ENCODE measurements at places on chromosomes 6 and 20.

DNA sequence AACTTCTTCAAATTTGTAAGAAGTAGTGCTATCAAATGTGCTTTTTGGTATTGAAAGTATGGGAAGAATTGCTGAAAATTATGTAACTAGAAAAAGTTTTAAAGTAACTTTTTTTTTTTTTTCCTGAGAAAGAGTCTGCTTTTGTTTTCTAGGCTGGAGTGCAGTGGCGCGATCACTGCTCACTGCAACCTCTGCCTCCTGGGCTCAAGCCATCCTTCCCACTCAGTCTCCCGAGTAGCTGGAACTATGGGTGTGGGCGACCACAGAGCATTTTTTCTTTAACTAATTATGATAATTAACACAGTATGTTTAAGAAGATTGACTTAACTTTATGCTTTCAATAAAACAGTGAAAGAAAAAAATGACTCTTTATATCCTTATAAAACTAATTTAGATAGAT lies 38.4 kb downstream of the BMP5 start:
- DNase-seq: no peak

DNA sequence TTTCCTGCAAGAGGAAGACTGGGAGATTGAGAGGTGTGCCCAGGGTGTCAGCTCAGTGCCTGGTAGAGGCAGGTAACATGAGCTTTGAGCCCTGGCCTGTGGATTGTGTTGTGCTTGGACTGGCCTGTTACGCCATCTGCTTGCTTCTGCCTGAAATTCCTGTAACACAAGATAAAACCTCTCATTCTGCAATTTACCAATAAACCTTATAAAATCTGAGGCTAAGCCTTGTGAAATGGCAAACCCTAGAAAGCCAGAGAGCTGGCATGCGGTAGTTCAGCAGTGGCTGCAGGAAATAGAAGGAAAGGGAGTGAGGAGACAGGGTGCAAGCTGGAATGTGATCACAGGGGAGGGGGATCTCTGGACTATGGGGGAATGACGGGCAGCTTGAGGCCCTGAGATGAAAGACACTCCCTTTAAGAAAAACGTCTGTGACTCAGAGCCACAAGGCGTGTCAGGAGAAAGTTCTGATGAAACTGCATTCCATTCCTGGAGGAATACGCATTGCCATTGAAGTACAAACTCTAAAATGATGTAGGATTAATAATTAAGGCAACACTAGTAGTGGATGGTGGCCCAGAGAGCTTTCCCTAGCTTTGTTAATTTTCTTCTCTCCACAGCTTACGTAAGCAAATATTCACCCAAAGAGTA lies 26.3 kb upstream of the TFAP2A start:
- no peak for DNase-seq

GRCh38 chr6:33590531-33591198 lies 10.6 kb upstream of the BAK1 start:
- no peak for DNase-seq

DNA sequence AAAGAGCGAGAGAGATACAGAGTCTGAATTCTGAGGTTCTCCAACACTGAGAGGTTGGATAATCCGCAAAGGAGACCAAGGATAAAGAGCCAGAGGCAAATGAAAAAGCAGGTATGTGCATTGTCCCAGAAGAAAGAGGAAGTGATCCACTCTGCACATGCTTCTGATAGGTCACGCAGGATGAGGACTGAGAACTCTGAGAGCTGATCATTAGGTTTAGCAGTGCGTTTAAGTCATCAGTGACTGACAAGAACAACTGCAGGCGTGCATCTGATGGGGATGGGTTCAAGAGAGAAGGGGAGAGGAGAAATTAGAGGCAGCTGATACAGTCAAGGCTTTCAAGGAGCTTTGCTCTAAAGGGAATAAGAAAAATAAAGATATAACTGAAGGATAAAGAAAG lies 301.2 kb upstream of the SGK1 start:
- DNase-seq: no peak

GRCh38 chr6:13668291-13668928 lies 43.2 kb downstream of the RANBP9 start:
- DNase-seq: no peak

DNA sequence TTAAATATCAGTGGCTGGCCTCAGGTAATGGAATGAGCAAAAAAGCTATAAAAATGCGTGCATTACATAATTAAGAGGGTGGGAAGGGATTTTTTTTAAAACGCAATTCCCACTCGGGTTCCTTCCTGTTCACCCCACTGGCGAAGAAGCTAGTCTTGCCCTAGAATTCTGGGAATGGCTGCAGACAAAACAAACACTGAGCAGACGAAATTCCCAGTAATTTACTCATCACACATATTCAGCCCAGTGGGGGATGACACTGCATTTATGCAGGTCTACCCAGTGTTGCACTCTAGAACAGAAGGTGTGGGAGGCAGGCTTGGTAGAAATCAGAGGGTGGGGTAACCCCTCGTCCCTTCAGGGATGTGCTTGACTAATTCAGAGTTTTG lies 2695.0 kb upstream of the DEFB115 start:
- DNase-seq: no peak

GRCh38 chr6:24880451-24880850 lies 55.3 kb downstream of the RIPOR2 start:
- DNase-seq: no peak

DNA sequence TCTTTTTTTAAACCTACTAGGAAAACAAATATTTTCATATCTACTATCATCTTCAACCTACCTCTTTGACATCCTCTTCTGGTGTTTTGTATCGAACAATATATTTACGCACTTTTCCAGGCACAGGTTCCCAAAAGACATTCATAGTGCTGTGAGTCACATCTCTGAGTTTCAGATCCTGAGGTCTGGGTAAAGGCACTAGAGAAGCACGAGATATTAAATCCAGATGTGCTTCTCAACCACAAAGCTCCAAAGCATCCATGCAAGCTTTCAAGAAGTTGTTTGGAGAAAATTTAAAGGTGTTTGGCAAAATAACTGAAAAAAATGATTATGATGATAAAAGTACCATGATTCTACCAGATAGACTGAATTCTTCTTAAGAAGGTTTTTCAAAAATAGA lies 62.7 kb downstream of the COL12A1 start:
- DNase-seq: no peak

GRCh38 chr6:14772188-14772587 lies 473.7 kb upstream of the JARID2 start:
- no peak for DNase-seq

DNA sequence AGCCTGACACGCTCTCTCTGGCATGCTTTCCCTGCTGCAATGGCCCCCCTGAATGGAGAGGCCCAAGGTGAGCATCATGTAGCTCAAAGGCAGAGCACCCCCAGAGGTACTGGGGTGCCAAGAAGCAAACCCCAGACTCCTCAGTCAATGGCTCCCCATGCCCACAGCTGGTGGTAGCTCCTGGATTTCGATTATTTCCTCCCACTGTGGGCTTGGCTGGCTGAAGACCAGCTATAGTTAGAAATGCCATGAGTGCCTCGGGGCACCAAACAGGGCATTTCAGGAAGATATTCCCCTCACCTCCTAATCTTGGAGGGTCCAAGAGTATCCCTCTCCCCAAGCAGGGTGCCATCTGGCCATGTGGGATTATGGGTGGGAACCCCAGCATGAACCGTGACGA lies 16.8 kb downstream of the MAP1LC3A start:
- DNase-seq: no peak

GRCh38 chr6:122078481-122078880 lies 321.0 kb upstream of the HSF2 start:
- no peak for DNase-seq

GRCh38 chr6:28370440-28370839 lies 20.7 kb downstream of the ZKSCAN3 start:
- DNase-seq: no peak

GRCh38 chr6:84228198-84228543 lies 728 bp upstream of the CEP162 start:
- no peak for DNase-seq

DNA sequence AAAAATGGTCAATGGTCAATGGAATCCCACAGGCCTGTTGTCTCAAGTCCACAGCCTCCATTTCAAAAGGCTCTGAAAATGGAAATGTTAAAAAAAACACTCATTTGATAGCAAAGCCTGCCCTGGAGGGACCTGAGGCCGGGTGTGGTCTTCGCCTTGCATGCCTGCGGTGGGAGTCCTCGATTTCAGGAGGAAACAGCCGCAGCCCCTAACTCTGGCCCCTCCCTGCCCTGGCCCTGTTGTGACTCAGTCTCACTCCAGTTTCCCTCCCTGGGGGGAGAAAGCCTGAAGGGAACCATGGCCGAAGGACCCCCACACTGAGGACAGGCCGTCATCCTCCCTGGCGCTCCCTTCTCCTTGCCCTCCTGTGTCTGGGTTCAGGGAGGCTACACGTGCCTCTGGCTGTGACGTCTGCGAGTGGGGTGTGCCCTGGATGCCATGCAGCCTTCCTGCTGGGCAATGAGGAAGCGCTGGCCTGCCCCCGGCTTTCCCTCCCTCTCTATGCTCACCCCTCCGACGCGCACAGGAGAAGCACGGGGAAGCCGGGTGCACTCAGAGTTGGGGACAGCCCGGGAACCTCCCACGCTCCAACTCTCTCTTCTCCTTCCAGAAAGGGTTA lies 9.2 kb downstream of the BHLHE23 start:
- DNase-seq: no peak

DNA sequence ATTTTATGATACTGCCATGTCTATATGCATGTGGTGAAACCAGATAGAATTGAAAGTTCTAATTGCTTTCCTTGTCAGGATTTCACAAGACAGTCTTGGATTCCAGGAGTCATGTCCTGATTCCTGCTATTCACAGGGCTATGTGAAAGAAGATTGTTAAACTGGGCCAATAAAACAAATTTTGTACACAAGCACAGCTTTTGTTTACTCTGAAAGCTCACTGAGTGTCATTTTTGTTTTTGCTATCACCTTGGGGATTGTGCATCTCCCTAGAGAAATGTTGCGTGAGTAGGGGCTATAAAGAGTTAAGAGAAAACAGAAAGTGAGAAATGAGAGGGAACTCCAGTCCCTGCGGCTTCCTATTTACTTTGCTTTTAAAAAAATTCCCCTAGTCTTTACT lies 627.5 kb downstream of the PKHD1 start:
- no peak for DNase-seq

- no peak for DNase-seq
These were observed 991 bp downstream of the UQCC2 start for GRCh38 chr6:33710296-33711121.

GRCh38 chr6:39891976-39892375 lies 42.3 kb downstream of the MOCS1 start:
- DNase-seq: no peak

DNA sequence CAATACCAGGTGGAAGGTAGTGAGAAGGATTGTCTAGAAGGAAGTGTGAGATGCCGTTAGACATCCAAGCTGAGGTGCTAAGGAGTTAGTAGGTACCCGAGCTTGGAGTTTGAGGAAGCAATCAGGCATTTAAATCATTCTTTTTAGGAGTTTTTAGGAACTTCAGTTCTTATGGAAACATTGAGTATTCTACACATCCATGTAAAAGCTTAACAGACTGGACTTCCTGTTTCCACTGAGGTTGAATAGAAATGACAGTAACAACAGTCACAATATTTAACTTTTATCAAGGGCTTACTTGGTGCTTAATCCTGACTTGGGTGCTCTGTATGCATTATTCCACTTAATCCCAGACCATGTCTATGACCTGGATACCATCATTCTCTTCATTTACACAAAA lies 136.4 kb downstream of the UST start:
- DNase-seq: no peak

DNA sequence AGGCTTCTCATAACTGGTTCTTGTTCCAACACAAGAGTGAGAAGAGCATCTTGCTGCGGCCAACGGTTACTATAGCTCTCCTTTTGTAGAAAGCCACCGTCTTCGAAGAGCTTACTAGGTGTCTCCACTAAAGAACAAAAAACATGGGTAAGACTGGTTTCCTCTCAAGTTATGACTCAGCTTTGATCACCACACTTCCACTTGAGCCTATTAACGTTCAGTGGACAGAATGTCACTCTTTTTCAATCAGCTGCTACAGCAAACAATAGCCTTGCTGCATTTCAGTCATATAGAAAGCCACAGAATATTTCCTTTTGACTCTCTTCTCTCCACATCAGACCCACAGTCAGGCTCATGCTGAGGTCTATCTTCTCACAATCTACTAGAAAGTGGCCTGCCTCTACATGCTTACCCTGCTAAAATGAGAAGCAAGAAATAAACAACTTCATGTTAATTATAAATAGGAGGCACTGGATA lies 243.5 kb upstream of the PREP start:
- DNase-seq: no peak

GRCh38 chr6:44712353-44713111 lies 325.0 kb downstream of the CDC5L start:
- DNase-seq: no peak

- no peak for DNase-seq
These were observed 947.3 kb downstream of the KIF16B start for GRCh38 chr20:15625981-15626380.

DNA sequence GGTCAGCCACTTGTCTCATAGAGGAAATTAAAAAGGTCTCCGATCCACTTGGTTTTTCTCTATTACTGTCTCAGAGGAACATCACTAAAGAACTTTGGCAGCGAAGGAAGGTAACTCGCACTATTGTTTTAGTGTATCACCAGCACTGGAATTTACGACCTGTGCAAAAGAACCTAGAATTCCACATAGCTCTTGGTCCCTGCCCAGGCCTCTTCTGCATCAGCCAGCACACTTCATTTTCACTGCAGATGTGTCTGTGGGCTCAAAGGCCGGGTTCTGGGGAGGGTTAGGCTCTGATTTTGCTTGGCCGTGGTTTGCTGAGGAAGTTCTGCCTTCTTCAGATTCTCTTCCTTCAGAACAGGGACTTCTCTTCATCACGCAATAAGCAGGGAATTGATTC lies 102.8 kb upstream of the TMEM181 start:
- DNase-seq: no peak

DNA sequence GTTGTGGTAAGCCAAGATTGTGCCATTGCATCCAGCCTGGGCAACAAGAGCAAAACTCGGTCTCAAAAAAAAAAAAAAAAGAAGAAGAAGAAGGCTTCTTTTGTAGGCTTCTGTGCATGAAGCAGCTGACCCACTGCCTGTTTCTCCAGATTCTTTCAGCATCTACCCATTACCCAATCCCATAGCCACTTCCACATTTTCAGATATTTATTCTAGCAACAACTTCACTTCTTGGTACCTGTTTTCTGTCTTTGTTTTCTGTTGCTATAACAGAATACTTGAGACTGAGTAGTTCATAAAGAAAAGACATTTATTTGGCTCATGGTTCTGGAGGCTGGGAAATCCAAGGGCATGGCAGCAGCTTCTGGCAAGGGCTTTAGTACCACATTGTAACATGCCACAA lies 95.3 kb upstream of the SGK1 start:
- DNase-seq: no peak

GRCh38 chr20:52904837-52905236 lies 67.3 kb upstream of the TSHZ2 start:
- DNase-seq: no peak

- DNase-seq: no peak
These were observed 121.4 kb downstream of the TBXT start for GRCh38 chr6:166046226-166046625.

GRCh38 chr6:45651301-45651700 lies 273.6 kb upstream of the SUPT3H start:
- DNase-seq: no peak

DNA sequence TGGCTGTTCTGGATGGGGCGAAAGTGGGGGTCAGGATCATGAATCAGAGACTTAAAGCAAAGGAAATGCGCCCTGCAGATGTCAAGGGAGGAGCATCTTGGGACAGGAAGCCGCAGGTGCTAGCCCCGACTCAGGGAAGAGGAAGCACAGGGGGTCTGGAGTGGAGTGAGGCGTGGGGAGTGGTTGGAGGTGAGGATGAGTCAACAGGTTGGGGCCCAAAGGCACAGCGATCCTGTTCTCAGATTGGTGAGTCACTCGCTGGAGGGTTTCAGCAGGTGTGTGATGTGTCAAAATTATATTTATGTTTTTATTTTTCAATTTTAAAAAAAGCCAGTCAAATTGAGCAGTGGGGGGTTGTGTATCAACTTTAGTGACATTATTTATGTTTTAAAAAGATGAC lies 19.0 kb downstream of the PACSIN1 start:
- DNase-seq: peak; percentile 50

Data from stimulated activated CD4-positive, alpha-beta T cell treated with anti-CD3 and anti-CD28 coated beads, Interleukin-1b, Interleukin-23, amount 100 ng/mL, for 1 hour (primary cell).